ENCODE measurements at places on chromosomes 11 and 22.

DNA sequence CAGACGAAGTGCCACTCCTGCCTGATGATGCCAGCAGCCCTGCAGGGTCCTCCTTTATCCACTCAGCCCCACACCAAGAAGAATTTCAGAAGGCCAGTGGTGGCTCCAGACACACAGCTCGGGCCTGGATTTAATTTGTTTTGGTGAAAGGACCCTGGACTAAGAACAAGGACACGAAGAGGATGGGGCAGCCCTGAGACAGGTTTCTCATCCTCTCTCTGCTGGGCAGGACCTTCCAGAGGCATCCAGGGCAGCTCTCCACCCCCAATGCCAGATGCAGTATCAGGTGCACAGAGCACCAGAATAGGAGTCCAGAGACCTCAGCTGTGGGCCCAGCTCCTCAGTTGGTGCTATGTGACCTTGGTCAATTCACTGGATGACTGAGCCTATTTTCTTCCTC, 72.0 kb downstream of the TRIM29 start:
- peak; percentile 28 for DNase-seq

- no peak for DNase-seq
Measured at GRCh38 chr11:102837646-102838045, 5.8 kb downstream of the MMP3 start.

GRCh38 chr22:20918663-20919218, 1.5 kb downstream of the CRKL start:
- no peak for DNase-seq

GRCh38 chr22:45554040-45554406, 51.3 kb downstream of the FBLN1 start:
- DNase-seq: no peak

DNA sequence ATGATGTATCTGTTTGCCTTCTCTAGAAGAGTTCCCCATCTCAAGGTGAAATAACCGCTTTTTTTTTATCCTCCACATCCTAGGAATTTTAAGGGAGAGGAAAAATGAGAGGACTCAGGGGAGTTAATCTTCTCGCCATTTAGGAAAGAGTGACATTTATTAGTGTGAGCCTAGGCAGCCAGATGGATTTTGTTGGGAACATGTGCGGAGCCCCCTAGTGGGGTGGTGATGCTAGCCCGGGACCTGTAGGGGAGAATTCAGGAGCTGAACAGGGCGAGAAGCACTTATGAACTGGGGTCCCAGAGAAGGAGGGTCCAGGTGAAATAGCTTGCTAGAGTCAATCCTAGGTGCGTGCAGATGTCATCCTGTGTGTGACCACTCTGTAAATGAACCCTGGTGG, 10.7 kb downstream of the IL17RA start:
- DNase-seq: peak; percentile 35

GRCh38 chr11:41675205-41675604, 215.8 kb upstream of the LRRC4C start:
- DNase-seq: no peak

DNA sequence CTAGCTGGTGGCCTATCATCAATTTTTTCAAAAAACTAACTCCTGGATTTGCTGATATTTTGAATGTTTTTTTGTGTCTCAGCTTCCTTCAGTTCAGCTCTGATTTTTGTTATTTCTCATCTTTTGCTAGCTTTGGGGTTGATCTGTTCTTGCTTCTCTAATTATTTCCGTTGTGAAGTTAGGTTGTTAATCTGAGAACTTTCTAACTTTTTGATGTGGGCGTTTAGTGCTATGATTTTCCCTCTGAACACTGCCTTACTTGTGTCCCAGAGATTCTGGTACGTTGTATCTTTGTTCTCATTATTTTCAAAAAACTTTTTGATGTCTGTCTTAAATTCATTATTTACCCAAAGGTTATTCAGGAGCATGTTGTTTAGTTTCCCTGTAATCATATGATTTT, 19.1 kb downstream of the NARS2 start:
- no peak for DNase-seq

DNA sequence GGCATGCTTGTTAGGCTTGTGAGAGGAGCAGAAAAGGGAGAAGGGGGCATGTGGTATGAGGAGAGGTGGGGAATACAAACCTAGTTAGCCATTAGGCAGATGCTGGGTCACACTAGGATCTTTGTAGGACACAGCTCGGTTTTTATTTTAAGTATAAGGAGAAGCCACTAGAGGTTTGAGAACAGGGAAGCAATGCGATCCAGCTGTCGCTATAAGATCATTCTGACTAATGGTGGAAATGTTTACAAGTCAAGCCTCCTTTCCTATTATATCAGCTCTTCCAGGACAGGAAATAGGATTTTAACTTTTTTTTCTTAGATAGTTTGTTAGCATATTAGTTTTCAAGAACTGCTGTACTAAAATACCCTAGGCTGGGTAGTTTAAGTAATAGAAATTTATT, 609.9 kb downstream of the INSC start:
- DNase-seq: no peak

DNA sequence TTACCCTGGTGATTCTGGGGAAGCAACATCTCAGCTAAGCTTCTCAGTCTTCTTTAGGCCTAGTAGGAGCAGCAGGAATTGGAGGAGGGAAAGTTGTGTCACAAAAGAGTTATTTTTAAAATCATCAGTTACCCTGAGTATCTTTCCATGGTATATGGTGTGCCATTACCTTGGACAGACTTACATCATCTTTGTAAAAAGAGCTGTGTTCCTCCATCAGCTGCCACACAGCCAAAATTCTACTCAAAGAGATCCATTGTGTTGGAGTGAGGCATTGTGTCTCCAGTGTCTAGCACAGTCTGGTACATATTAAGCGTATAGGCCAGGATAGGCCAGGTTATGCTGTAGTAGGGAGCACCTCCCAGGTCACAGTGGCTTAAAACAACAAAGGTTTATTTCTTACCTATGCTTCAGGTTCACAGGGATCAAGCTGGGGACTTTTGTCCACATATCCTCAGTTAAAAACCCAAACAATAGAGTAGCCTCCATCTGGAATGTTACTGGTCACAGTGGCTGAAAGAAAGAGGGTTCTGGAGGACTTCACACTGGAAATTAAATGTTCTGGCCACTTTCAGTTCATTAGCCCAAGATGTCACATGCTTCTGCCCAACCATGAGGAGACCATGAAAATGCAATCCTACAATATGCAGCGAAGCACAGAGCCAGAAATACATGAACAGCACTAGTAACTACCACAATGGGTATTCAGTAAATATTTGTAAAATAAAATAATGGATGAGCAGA, 9.9 kb upstream of the TMPRSS5 start:
- DNase-seq: no peak

- no peak for DNase-seq
Measured at GRCh38 chr11:88447281-88447680, 109.7 kb upstream of the CTSC start.

DNA sequence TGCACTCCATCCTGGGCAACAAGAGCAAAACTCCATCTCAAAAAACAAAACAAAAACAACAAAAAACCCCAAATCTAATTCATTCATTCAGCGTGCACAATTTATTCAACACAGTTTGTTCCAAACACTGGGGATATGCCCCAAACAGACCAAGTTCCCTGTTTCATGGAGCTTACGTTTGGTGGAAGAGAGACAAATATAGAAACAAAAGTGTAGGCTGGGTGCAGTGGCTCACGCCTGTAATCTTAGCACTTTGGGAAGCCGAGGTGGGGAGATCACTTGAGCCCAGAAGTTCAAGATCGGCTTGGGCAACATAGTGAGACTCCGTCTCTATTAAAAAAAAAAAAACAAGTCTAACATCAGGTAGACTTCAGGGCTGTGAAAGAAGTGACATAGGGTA, 52.4 kb downstream of the PTPRJ start:
- no peak for DNase-seq

GRCh38 chr22:34072585-34072984, 152.3 kb upstream of the LARGE1 start:
- no peak for DNase-seq

DNA sequence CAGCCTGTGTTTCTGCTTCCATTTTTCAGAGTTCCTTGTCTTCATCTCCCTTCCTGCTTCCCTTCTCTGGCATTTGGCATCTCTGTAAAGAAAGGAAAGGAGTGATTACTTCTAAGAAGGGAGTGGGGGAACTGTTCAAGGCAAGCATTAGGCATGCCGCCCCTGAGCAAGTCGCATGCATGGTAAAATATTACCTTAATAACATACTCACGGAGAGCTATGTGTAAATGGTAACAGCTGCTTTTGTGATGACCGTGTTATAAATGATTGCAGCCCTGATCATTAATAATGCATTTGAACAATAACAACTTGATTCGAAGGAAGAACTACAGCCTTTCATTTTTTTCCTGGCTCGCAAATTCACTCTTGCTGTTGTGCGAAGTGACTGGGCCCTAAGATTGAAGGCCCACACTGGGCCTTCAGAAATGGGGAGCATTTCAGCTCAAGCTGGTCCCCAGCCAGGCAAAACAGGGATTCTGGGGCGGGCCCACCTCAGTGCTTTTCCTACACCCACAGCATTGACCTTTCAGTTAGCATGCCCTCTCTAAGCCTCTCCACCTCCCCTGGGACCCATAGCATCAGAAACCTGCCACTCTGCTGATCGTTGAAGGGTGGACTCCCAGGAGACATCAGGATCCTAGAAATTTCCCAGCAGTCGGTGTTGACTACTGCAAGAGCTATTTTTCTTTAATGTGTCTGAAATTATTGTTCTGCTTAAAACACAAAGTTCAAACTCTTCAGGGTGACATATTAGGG, 263.0 kb upstream of the CADM1 start:
- DNase-seq: no peak

- no peak for DNase-seq
Measured at GRCh38 chr11:115207166-115207591, 297.0 kb downstream of the CADM1 start.

DNA sequence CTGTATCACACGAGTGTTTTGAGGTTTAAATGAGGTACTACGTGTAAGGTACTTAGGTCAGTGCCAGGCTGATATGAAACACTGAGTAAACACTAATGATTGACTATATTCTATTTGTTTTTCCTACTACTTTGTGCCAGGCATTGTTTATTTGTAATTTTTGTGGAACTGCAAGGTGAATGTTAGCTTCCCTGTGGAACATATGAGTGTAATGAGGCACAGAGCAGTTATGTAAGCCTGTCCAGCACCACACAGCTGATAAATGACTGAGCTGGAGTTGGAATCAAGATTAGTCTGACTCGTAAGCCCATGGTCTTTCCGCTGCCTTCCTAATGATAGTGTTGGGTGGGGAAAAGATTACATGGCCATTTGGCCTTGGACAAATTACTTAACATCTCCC, 5.9 kb downstream of the SLC37A2 start:
- DNase-seq: no peak

DNA sequence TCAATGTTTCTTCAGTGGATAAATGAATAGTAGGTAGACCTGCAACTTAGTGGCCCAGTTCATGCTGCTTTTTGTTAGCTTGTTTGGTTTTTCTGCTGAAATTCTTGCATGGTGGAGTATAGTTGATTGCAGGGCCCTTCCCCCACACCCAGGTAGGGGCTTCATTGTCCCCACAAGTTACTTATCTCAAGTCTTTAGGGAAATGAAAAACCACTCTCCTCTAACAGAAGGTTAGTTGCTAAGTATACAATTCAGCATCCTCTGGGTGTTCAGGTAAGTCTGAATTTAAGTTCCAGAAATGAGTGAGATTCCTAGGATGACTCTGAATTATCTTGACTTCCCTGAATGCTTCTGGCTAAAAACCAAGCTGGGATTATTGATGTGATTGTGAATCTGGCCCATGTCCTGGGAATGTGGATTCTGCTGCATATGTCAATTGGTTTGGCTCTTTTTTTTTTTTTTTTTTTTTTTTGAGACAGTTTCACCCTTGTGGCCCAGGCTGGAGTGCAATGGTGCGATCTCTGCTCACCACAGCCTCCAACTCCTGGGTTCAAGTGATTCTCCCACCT, 40.3 kb downstream of the BCL2L13 start:
- DNase-seq: no peak

DNA sequence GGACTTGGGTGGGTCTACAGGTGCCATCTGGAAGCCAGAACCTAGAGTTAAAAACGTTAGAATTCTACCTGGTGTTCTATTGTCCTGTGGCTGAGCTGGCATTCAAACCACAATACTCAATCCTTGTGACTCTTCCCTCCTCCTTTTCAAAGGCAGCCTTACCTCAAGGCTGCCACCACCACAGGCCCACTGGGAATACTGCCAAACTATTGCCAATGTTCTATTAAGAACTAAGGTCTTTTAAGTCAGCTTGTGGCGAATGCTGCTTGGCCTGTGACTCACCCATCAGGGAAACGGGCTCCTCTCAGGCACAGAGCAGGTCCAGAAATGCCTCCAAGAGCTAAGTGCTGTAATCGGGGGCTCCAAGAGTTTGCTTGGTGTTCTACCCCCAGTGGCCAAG, 1008.4 kb downstream of the JRKL start:
- DNase-seq: no peak

DNA sequence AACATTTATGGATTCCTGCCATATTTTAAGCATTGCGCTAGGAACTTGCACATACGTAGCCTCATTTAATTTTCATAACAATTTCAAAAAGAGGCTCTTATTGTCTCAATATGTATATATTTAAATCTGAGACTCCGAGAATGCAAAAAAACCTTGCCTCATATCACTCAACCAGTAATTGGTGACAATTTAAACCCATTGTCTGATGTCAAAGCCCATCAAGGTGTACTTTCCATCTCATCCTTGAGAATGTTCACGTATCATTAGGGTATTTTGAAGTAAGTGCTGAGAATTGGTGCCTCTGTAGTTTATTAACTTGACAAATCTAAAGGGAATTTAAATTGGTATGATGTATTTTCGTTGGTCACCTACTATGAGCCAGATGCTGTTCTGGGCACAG, 136.5 kb downstream of the FAM76B start:
- DNase-seq: no peak

DNA sequence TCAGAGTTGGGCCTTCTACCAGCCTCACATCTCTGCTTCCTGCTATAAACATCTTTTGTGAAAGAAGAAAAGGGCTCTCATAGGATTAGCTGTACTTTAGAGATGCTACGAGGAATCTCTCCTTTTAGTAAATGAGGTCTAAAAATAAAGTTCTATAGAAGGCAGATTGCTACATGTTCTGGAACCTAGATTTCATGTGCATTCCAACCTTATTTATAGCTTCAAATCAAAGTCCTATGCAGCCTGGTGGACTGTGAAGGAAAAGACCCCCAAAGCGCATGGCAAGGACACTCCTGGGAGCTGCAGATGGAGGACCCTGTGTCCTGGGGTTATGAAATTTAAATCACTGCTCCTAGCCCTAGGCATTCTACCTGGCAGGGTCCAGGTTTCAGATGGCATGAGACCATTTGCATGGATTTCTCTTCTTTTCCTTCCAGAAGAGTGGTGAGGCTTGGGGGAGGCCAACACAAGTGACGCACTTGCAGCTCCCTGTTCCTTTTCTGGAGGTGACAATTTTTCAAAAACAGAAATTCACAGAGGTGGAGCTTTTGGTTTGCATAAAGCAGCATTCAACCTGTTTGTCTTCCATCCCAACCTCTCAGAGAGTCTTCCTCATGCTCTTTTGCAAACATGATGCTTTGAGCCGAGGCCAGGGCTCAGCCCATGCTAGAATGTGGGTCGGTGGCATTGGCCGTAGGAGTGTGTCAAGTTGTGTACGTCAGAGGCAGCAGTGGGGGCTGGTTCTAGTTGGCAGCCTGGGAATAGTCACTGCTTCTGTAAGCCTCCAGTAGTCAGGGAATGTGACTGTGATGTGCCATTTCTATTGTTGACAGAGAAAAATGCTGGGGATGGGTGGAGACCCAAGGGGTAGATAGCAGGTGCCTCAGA, 6.3 kb downstream of the CRY2 start:
- peak; percentile 82 for DNase-seq
